ENCODE measurements at places on chromosomes 13 and 19.

DNA sequence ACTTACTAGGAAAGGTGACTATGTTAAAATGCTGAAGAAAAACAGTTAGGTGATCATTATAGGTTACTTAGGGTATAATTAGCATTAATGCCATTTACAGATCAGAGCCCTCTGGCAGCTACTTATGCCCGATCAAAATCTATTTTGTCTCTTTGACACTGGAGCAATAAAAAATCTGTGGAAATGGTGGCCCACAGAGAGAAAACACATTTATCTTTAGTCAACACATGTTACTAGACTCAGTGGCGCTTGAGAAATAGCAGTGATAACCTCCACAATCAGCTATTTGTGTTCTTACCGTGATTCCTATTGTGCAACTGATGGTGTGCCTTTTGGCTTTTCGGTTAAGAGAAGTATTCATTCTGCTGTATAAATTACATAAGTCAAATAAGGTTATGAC is 1519.6 kb downstream of the PCDH9 start:
- no peak for DNase-seq

- no peak for DNase-seq
Observed at GRCh38 chr13:94972262-94972661, 259.9 kb upstream of the SOX21 start.

GRCh38 chr13:92821324-92821723 is 405.3 kb upstream of the GPC6 start:
- DNase-seq = no peak

DNA sequence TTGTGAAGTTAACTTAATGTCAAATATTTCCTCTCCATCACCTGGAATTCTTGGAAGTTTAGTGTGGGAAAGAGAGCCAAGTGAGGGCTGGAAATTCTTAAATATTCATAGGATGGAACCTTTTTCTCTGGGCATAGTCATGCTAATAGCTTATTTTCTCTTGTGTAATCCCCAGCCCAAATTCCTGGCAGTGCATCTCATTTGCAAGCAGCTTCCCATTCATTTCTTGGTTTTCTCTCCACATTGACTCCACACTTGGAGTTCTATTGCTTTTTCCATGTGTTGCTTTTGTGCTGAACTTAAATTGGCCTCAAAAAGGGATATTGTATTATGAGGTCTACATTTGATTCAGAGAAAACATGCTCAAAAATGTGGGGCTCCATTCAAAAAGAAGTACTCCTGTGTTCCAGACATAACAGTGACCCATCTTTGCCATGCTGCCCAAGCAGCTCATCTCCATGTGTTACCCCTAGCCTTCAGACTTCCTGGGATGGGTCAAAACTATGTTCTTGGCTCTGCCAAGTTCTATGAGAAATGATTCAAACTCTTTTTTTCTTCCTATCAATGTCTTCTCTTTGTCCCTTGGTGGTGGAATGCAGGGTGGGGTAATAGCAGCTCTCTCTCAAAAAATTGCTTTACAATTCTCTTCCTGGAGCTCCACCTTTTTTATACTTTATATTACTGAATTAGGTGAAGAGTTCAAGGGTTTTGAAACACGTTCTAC is 2471.5 kb downstream of the PCDH9 start:
- no peak for DNase-seq

DNA sequence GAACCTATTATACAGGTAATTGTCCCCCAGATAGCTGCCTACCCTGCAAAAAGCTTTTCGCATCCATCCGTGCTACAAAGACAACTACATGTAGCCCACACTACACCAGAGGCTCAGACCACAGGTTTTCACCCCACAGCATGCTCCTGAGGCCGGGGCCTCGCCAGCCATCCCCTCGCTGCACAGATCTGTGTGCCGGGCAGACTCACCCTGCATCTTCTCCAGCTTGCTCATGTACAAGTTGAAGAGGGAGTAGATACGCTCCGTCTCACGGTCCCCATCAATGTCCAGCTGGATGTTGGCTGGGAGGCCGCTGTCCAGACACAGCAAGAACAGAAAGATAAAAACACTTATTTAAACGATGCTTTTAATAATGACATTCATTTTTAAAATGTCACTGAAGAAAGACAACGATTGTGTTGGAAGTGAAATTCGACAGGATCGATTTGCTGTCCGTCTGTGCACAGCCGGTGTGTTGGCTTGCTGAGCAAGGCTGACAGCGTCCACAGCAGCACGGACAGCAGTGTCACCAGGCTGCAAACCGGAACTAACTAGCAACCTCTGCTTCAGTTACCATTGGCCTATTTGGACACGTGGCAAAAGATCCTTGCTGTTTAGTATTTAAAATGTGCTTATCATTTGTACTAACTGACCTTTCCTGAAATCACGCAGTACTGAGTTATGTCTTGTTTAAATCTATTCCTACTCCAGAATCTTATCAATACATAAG is 18.6 kb upstream of the C13orf46 start:
- no peak for DNase-seq

- no peak for DNase-seq
Observed at GRCh38 chr19:13430790-13431582, 75.3 kb downstream of the CACNA1A start.
